ENCODE measurements at places on chromosomes 5 and 9.

GRCh38 chr9:22469928-22470544 is 23.4 kb downstream of the DMRTA1 start:
- DNase-seq = no peak

- DNase-seq = no peak
Observed at GRCh38 chr9:106218854-106219253, 524.5 kb downstream of the TMEM38B start.

DNA sequence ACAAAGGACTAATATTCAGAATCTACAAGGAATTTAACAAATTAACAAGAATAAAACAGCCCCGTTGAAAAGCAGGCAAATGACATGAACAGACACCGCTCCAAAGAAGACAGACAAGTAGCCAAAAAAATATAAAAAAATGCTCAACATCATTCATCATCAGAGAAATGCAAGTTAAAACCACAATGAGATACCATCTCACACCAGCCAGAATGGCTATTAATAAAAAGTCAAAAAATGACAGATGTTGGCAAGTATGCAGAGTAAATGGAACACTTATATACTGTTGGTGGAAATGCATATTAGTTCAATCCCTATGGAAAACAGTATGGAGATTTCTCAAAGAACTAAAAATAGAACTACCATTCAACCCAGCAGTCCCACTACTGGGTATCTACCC is 302.7 kb upstream of the RGMB start:
- no peak for DNase-seq

DNA sequence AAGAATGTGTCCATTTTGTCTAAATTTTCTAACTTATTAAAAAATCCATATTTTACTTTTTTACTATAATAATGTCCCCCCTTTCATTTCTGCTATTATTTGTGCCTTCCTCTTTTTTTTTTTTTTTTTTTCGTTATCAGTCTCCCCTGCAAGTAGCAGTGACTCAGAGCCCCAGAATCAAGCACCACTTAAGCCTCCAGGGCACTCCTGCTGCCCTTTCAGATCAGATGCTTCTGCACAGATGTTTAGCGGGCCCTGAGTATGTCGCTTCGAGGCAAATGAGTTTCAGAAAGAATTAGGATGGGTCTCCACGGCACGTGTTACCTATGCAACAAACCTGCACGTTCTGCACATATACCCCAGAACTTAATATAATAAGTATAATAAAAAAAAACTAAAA is 11.7 kb downstream of the MED7 start:
- no peak for DNase-seq

- DNase-seq = no peak
Observed at GRCh38 chr9:124551472-124552272, 44.5 kb upstream of the NR5A1 start.

GRCh38 chr5:174910245-174910737 is 185.9 kb downstream of the MSX2 start:
- no peak for DNase-seq

GRCh38 chr5:14678773-14679334 is 14.3 kb downstream of the OTULIN start:
- DNase-seq = no peak

GRCh38 chr9:116417464-116417863 is 263.9 kb downstream of the PAPPA start:
- no peak for DNase-seq
